Naive thymus-derived CD4-positive, alpha-beta T cell (primary cell): ENCODE measurements at places on chromosomes 1 and 21.

GRCh38 chr1:207813946-207814345 is 62.1 kb downstream of the CD46 start:
- no peak for DNase-seq

DNA sequence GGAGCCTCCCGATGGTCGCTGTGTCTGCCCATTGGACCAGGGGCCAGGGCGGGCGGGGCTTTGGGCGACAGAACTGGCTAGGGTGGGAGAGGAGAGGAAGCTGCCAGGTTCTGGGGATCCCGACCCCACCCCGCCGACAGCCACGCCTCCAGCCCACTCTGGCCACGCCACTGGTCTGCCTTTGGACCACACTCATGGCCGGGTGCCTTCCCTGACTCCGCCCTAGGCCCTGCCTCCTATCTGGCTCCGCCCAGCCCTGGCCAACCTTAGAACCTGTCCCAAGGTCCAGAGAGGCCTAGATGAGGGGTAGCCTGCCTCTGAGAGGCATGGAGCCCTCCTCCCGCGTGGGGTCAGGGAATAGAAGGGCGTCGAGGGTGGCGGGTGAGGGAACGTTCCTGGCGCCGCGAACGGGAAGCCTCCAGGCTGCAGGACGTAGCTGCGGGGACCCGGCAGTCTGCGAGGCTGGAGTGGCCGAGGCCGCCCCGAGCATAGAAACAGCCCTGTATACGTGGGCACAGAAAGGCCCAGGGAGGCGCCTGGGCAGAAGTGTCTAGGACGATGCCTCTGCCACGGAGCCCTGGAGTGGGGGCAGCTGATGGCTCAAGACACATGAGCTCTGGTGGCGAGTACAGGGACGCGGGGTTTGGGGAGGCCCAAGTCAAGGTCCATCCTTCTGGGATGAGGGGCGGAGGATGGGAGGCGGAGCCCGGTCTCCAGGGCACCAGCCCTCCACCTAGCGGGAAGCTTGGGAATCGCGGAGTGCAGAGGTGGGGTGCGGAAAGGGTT is 11.5 kb upstream of the COL16A1 start:
- no peak for DNase-seq

- no peak for DNase-seq
Measured at GRCh38 chr1:43552813-43553212, 22.1 kb downstream of the PTPRF start.

GRCh38 chr21:34713621-34714020 is 44.8 kb downstream of the CLIC6 start:
- no peak for DNase-seq

GRCh38 chr1:179779645-179780272 is 36.7 kb downstream of the FAM163A start:
- DNase-seq = no peak
